ENCODE measurements at places on chromosomes 11 and 22.
A peak's percentile ranks its signal among the peaks of the same experiment; 100 is the strongest.

- no peak for DNase-seq
Observed at GRCh38 chr22:28015046-28015425, 96.0 kb upstream of the PITPNB start.

DNA sequence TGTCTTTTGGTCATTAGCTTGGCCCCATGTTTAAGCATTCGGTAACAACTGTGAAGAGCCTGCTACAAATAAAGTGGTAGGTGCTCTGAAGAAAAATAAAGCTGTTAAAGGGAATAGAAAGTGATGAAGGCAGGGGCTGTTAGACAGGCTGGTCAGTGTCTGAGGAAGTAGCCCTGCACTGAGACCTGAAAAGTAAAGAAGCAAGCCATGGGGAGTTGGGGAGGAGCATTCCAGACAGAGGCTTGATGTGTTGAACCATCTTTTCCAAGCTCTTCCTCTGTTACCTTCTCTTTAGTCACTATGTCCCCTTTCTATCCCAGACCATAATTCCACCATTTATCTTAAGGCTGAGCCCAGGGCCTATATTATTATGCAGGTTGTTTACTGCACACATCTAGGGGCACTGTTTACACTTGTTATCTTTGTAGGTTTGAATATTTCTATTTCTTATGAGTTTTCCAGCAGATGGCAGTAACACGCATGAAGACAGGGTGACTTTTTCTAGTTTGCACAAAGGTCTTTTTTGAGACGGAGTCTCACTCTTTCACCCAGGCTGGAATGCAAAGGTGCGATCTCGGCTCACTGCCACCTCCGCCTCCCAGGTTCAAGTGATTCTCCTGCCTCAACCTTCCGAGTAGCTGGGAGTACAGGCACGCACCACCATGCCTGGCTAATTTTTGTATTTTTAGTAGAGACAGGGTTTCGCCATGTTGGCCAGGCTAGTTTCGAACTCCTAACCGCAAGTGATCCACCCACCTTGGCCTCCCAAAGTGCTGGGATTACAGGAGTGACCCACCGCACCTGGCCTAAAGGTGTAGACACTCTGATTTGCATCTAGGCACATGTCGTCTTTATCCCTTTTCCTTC lies 23.0 kb downstream of the ZFTA start:
- no peak for DNase-seq

DNA sequence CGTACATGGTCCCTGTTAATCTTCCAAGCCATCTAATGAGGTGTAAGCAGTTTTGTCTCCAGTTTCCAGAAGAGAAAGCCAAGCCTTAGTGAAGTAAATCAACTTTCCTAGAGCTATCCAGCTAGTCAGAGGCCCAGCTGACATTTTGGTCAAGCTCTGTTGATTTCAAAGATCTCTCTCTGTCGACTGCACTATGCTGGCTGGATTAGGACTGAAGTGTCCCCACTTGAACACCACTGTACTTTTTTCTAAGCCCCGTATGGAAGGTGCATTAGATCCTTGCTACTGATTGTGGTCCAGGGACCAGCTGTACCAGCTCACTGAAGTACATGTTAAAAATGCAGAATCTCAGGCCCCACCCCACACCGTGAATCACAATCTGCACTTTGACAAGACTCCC lies 176.5 kb upstream of the NAV2 start:
- DNase-seq = no peak

- no peak for DNase-seq
Observed at GRCh38 chr22:11042116-11042515, 4485.9 kb upstream of the OR11H1 start.

DNA sequence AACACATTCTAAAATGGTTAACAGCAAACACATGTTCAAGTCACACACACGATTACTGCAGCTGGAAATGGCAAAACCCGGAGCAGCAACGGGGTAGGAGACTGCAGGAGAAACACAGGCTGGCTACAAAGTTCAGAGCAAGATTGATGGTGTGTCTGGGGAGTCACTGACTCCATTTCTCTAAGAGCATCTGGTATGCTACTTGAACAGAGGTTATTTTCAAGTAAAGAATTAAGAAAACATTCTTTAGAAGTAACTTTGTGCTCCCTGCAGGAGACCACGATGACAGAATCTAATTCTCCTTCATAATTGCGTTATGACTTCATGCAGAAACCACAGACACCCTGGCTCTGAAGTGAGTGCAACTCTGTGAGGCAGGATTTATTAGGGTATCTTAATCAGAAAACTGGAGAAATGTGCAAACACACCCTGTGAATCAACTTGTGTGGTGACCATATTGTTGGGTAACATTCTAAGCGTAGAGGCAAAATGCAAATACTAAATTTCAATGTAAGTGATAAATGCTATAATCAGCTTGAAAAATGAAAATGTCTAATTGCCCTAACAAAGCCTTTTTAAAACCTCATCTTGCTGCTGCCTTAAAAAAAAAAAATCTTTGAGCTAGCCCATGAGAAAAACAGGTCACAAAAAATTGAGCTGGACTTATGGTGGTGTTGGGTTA lies 303.0 kb downstream of the CADM1 start:
- no peak for DNase-seq

- DNase-seq = no peak
Observed at GRCh38 chr22:41564563-41564962, 3.8 kb downstream of the CSDC2 start.

DNA sequence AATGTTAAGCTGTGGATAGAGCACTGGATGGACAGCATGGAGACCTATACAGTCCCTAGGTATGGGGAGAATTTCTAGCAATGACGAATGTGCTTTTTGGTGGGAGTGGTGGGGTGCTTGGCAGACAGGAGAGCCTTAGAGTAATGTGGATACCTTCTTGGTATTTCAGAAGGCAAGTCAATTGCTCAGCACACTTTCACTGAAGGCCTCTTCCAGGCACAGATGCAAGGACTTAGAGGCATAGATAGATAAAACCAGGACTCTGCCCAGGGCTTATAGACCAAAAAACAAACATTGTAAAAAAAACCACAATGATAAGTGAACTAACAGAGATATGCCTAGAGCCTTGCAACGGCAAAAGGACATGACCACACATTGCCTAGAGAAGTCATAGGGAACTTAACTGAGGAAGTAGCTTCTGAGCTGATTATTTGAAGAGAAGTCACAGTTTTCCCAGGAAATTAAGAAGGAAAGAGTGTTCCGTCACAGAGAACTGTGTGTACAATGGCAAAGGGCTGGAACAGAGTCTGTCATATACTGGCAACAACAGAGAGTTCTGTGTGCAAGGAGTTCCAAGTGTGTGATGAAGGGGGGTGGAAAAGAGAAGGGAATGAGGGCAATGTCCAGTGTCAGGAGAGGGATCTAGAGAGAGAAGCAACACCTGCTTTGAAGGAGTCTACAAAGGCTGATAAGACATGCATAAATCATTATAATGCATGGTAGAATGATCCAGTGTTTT lies 65.9 kb upstream of the PICALM start:
- no peak for DNase-seq

- no peak for DNase-seq
Observed at GRCh38 chr11:75431533-75432525, 1.2 kb downstream of the KLHL35 start.

GRCh38 chr11:3855808-3856491 lies 486 bp downstream of the STIM1 start:
- DNase-seq = no peak

- DNase-seq = no peak
Observed at GRCh38 chr22:32342977-32343376, 14.7 kb upstream of the RFPL3 start.

GRCh38 chr11:47148270-47148669 lies 28.4 kb downstream of the ARFGAP2 start:
- no peak for DNase-seq

DNA sequence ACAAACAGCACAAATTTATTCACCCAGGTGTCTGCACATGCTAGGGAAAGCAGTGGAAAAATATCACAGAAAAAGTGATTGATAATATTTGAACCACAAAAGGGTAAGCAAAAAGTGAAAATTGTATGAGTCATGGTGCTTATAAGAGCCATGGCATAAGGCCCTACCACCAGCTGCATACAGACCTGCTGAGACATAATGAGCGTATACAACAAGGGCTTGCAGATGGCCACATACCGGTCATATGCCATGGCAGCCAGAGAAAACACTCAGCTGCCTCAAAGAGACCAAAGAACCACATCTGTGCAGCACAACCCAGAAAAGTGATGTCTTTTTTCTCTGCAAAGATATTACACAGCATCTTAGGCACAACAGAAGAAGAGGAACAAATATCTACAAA lies 71.4 kb upstream of the OR9G4 start:
- no peak for DNase-seq

- no peak for DNase-seq
Observed at GRCh38 chr22:35034963-35035362, 31.0 kb upstream of the ISX start.

DNA sequence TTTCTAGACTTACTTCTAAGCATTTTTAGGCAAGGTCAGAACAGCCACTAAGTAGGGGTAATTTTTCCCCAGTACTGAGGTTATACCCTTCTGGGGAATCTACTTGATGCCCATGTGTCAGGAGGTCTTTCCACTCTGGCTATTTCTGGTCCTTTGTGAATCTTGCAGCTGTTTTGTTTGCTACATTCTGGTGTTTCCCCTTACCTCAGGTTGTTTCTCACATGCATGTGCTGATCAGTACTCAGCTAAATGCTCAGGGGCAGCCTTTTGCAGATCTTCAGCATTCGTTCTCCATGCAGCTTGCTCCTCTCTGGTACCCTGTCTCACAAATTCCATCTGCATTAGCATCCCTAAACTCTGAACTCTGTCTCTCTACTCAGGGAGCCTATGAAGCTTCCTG lies 303.6 kb downstream of the SOX6 start:
- DNase-seq = no peak

GRCh38 chr11:12275818-12276217 lies 101.6 kb upstream of the PARVA start:
- DNase-seq = no peak

DNA sequence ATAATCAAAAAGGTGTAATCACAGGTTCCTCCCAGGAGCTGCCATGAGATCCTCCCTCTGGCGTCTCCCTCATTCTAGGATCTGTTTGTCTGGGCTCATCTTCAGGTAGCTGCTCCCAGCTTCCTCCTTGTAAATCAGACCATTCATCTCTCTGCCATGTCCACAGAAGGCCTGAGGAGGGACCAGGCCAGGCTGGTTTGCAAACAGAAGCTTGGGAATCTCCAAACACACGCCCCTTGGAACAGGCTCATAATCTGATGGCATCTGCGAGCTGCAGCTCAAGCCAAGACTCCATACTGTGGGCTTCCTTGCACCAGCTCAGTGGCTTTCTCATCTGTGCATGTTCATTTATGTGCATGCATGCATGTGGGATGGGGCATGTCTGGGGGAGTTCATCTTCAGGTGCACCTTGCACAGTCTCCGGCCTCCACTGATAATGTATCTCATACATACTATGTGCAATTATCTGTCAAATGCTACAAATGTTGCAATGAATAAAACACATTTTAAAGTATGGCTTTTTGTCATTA lies 134.9 kb downstream of the NXPE2 start:
- no peak for DNase-seq

DNA sequence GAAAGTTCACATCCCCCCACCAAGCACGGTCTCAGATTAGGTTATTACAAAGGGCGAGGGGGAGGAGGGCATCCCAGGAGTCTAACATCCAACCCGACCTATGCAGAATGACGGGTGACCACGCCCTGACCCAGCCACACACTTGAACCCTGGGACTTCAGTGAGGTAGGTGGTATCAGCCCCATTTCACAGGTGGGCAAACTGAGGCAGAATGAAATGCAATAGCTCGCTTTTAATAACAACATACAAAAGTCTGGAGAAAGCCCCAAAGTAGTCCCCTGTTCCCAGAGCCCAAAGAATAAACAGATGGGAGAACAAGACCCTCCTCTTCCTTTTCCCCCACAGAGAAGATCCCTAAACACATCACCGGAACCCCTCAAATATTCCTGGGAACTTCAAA lies 31.9 kb downstream of the NUP50 start:
- no peak for DNase-seq

DNA sequence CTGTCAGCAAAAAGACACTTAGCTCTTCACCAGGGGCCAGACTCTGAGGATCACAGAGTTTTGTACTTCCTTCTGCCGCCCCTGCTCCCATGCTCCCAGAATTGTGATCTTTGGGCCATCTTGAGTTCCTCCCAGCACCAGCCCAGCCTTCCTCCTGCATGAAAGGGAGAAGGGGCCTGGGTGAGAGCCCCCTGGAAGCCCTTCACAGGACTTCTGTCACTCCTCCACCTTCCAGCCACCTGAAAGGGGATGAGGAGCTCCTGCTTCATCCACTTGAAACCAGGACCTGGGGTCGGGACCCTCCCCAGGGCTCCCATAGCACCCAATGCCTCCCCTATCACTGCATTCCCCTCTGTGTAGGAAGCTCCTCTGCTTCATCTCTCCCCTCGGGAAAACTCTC lies 174.2 kb downstream of the BUD13 start:
- no peak for DNase-seq

DNA sequence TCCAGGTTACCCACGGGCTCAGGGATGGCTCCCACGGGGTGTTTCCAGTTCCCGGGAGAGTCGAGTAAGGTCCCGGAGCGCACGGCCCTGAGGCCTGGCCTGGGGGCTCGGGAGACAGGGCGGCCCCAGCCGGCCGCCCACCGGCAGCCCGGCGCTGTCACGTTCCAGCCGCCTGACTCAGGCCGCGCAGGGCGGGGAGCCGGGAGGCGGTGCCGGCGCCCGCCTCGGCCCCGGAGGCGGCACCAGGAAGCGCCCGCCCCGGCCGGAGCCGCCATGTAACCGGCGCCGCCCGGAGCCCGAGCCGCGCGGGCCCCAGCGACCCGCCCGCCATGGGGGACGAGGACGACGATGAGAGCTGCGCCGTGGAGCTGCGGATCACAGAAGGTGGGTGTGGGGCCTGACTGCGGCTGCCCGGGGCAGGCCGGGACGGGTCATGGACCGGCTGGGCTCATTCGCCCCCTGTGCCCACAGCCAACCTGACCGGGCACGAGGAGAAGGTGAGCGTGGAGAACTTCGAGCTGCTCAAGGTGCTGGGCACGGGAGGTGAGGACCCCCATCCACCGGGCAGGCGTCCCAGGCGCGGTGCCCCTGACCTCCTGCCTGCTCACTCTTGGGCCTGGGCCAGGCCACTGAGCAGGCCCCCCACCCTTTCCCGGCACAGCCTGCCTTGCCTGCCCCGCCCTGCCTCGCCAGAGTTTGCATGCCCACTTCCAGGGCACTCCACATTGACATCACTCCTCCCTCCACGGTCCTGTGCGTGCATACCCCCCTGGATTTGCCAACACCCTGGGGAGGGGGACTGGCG lies at the start of gene RPS6KA4:
Gene RPS6KA4 (plus strand): TSS at position 256 of the 805 bp plus-strand sequence. CDS start 74 bp downstream, at position 330.
- peak; percentile 83 for DNase-seq

- no peak for DNase-seq
Observed at GRCh38 chr11:46106530-46107407, 14.5 kb downstream of the PHF21A start.

DNA sequence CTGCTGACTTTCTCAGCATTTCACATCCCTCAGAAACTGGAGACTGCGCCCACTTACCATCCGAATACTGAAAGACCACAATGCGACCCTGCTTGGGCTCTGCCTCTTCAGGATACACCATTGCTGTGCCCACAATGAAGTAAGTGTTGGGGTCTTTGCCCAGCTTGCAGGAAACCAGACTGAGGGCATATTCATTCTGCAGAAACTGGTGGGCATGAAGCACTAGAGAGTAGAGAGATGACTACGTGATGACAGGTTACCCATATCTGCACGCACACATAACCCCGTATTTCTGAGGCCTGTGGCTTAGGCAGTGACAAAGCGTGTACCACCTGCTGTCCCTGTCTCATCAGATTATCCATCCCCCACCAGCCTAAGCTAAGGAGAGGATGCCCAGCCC lies 14.6 kb upstream of the VWCE start:
- DNase-seq = no peak

GRCh38 chr11:68988491-68988890 lies 7.7 kb upstream of the MRGPRD start:
- DNase-seq = no peak
